ENCODE measurements at places on chromosomes 12 and 14. TPM values are rescaled to one million over a fixed set of nuclear protein-coding genes. Genes with fewer than 3 reads are reported as not detected.

The CEP290 gene
- polyA plus RNA-seq: 37.4 TPM

The PARP2 gene
- polyA plus RNA-seq: 62.8 TPM

The CCDC197 gene
- not detected for polyA plus RNA-seq

DNA sequence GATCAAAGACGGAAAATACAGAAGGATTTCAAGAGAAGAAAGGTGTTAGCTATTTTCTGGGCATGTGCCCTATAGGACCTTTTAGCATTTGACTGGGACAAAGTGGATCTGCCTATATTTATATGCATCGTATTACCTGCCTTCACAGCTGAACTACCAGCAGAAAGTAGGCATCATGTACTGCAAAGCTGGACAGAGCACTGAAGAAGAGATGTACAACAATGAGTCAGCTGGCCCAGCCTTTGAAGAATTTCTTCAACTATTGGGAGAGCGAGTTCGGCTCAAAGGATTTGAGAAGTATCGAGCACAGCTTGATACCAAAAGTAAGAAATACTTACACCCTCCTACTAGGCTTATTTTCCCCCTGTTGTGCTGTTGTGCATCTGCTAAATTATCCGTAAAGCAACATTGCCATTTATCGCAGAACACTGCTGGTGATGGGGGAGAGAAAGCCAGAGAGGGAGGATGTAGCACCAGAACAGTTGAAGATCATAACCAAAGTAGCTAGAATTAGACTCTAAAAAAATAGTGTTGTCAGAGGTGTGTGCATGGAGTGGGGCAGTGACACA lies 282.0 kb upstream of the RGS6 start:
- no peak for DNase-seq

DNA sequence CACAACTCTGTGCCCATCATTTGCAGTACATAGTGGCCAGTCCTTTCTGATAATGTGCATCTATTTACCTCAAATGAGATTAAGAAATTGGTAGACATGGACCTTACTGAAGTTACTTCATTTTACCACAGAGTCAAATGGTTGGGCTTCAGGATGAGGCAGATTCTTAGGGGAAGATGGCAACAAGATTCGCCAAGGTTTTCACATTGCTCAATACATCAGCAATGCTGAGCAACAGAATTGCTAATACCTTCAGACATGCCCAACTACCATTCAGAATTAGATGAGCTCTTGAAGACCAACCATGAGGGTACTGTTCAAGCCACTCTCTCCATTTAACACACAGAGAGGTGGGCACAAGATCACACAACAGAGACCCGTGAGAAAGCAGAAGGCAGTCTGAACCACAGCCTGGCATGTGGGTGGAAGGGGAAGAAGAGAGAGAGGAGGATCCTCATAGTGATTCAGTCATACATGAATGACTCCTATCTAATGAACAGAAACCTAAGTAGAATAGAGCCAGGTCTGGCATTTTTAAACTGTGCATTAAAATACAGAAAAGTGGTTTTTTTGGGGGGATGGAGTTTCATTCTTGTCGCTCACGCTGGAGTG lies 28.5 kb downstream of the CPM start:
- no peak for DNase-seq

- DNase-seq: no peak
Measured at GRCh38 chr14:99137001-99137700, 134.8 kb downstream of the BCL11B start.

DNA sequence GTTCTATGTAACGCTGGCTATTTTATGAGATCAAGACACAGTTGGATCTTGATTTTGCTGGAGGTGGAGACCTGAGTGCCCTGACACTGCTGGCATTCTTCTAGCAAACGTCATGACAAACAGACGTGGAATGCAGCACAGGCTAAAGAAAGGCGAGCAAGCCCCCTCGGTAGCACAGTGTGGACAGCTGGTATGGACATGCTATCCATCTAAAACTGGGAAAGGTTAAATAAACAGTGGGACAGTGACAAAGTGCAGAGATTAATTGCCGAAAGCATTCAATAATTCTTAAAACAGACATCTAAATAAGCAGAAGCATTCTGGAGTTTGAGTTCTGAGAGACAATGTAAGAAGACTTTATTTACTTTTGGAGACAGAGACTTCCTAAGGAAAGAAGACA lies 237.2 kb downstream of the FBXL14 start:
- no peak for DNase-seq
